ENCODE measurements at places on chromosomes 12 and 14.

DNA sequence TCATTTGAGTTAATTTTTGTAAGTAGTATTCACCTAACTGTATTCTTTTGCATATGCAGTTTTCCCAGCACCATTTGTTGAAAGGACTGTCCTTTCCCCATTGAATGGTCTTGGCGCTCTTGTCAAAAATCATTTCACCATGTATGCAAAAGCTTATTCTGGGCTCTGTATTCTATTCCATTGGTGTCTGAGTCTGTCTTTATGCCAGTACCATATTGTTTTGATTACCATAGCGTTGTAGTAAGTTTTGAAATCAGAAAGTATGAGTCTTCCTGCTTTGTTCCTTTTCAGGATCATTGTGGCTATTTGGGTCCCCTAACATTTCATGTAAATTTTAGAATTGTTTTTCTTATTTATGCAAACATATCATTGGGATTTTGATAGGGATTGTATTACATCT is 508.7 kb upstream of the RGS6 start:
- DNase-seq: no peak

DNA sequence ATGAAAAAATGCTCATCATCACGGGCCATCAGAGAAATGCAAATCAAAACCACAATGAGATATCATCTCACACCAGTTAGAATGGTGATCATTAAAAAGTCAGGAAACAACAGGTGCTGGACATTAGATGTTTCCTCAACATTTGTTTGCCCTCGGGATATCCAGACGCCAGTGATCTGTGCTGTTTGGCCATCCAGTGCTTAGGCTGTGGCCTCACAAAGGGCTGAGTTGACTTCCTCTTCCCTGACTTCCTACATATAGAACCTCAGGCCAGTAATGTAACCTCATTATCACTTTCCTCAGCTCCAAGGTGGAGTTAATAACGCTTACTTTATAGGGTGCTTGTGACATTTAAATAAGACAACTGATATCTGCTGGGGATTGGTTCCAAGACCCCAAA is 51.8 kb downstream of the SLC15A5 start:
- no peak for DNase-seq

- no peak for DNase-seq
Measured at GRCh38 chr14:49702725-49703124, 9.8 kb downstream of the KLHDC1 start.

GRCh38 chr12:41174602-41175001 is 13.5 kb upstream of the PDZRN4 start:
- no peak for DNase-seq

DNA sequence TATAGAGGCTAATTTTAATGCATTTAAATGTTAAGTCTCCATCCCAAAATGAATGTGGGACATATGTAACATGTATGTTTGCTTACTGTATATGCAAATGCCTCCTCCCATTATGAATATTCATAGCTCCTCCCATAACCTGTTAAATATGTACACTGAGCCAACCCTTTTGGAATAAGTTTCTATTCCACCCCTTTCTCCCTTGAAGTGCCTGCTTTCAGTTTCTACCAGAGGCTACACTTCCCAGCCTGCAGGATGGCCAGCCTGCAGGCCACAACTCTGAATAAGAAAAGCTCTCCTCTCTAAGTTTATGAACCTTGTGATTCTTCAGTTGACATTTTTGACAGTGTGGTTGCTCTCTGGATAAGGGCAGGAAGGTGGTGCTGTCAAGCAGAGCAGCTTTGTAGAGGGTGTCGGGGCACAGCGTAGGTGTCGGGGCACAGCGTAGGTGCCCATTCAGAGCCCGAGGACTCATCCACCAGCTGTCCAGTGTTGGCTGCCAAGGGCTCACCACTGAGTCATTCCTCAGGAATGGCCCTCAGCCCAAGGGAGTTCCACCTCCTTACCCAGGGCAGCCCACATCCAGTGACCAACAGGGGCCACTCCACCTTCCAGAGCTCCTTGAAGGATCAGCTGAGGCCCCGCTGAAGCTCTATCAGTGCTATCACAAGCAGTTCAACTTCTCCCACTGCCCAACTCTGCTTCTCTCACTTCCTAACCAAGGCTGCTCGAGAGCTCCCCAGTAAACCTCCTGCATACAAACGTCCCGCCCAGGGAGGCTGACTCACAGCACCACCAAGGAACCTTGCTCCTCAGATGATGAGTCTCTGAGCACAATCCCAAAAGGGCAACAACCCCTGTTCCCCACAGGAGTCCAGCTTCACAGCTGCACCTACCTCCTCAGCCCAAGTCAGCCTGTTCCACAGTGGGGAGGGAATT is 31.4 kb downstream of the VWF start:
- DNase-seq: peak; percentile 46

- no peak for DNase-seq
Measured at GRCh38 chr12:104059963-104060362, 4.4 kb upstream of the HCFC2 start.

DNA sequence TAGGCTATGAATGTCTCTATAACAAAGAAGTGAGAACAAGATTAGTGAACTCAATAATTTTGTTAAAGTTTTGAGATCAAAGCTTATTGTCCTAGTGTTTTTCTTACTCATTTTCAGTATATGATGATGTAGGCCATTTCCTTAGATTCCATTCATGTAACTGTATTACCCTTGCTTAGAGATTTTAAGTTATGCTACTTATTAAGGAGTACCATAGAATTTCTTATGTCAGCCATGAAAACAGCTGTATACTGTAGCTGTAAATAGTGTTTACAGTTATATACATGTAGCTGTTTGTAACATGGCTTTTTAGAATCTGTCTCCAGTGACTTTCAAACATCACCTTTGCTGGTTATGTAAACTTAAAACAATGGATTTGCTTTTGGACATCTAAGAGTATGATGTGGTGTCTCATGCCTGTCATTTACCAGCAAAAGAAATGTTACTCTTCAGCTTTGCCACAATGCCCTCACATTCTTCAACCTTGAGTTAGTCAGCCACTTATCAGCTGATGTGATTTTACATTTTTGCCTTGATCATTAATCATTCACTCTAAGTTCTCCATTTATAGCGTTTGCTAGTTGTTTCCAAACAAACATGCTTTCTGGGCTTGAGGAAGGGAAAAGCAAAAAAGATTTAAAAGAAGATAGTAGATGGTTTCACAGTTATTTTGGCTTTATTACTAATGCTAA is 55.5 kb downstream of the SLC16A7 start:
- DNase-seq: no peak

- no peak for DNase-seq
Measured at GRCh38 chr12:131529196-131530040, 181.5 kb upstream of the SFSWAP start.

All from T47D (cell line).